Common myeloid progenitor, CD34-positive (primary cell): ENCODE measurements at places on chromosomes 4 and X.
A peak's percentile ranks its signal among the peaks of the same experiment; 100 is the strongest.

GRCh38 chr4:30904215-30904555 is 184.0 kb downstream of the PCDH7 start:
- DNase-seq = no peak

GRCh38 chr4:142405695-142406498 is 440.2 kb downstream of the INPP4B start:
- DNase-seq = no peak

DNA sequence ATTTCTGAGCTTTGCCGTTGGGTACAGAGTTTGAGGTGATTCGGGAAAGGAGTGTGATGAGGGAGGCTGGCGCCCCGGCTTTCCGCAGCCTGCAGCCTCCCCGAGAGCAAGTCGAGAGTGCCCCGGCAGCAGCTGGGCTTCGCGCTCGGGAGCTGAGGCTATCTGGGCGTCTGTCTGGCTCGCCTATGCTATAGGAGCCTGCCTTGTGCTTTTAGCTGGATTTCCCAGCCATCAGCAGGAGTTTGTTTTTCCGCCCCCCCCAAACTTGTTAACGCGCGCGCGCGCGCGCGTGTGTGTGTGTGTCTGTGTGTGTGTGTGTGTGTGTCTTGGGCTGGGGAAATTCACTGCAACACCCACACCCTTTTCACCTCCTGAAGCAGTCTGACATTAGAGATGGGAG is 765 bp upstream of the DGKK start:
- DNase-seq = peak; percentile 8

DNA sequence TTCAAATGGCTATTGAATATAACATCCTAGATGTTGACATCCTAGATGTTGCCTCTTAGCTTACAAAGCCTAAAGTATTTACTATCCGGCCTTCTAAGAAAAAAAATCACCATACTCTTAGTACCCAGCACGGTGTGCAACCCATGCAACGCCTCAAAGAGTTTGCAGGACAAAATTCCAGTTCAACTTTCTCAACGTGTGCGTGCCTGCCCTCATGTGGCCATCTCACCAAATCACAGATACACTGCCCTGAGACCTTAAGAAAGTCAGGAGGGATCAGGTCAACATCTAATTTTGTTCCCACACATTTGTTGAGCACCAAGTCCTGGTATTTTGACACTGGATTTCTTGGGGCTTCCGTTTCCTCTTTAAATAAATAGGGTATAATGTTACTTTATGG is 68.3 kb downstream of the CRMP1 start:
- DNase-seq = peak; percentile 40

GRCh38 chr4:16237715-16238114 is 11.4 kb upstream of the TAPT1 start:
- peak; percentile 85 for DNase-seq

DNA sequence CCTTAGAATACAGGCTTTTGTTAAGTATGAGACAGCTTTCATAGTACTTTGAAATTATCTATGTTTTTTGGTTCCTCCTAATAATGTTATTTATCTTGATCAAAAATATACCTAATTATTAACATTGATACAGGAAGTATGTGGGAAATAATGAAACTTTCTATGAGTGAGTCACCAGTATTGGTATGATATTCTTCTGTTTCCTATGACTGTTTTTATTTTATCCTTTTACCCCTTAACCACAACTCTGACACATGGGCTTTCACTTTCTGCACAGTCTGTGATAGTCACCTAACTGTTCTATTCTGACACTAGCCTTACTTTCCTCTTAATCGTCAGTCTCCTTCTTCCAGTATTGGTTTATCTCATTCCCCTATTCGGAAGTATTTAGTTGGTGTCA is 4.7 kb downstream of the THAP9 start:
- DNase-seq = peak; percentile 81

DNA sequence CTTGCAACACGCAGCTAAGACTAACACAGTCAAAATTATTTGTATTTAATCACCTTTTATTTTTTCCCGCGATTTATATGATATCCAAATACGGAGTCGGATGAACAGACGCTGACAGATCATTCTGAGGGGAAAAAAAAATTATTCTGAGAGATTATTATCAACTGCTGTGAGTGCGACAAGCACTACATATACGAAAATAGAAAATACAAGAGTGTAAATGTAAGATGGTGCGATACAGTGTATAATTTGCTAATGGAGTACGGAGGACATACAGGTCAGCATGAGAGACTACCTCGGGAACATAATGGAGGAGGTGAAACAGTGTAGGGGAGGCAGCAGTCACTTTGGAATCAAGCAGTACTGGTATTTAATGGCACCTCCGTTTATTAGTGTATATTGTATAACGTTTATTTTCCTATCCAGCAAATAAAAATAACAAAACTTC is 2.8 kb upstream of the LIN54 start:
- no peak for DNase-seq

GRCh38 chrX:36581030-36581429 is 427.1 kb upstream of the FAM47C start:
- DNase-seq = no peak

GRCh38 chr4:141858437-141858836 is 222.1 kb downstream of the IL15 start:
- DNase-seq = no peak

GRCh38 chr4:85761803-85762528 is 287.0 kb downstream of the ARHGAP24 start:
- DNase-seq = peak; percentile 34

- no peak for DNase-seq
These were observed 244.2 kb downstream of the ANK2 start for GRCh38 chr4:113293674-113294073.

DNA sequence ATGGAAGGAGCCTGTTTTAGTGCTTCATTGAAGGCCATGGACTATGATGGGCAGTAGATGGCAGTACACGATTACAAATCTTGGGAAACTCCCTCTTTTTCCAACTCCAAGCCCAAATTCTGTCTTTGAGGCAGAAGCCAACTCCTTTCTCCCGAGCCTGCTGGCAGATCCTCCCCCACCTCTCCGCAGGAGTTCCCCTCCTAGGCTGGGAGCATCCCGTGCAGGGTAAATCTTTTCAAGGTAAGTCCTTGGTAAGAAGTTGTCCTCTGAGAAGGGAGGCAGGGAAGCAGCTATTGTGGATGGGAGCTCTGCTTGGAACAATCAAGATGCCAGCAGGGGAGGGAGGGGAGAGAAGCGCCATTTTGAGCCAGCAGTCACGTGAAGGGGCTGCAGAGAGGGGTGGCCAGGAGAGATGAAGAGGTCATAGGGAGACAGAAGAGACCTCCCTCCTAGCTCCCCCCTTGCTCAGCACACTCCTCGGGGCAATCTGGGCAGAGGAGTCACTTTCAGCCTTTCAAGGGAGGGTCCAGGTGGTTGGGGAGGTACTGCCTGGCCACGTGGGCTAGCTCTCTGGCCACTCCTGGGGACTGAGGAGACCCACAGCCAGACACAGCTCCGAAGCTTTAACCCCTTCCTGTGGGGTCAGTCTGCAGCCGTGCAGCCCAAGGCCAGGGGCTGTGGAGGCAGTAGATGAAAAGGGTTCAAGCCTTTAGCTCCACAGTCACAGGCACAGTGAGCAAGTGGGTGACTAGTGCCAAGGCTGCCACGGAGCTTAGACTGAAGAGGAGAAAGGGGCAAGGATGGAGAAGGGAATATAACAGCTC is 9.6 kb downstream of the CC2D2A start:
- DNase-seq = peak; percentile 55

- no peak for DNase-seq
These were observed 1664.3 kb downstream of the C4orf33 start for GRCh38 chr4:130760246-130760645.

GRCh38 chr4:122635205-122635604 is 14.3 kb upstream of the IL21 start:
- peak; percentile 14 for DNase-seq

- no peak for DNase-seq
These were observed 58.2 kb downstream of the DCLK2 start for GRCh38 chr4:150136481-150136880.

DNA sequence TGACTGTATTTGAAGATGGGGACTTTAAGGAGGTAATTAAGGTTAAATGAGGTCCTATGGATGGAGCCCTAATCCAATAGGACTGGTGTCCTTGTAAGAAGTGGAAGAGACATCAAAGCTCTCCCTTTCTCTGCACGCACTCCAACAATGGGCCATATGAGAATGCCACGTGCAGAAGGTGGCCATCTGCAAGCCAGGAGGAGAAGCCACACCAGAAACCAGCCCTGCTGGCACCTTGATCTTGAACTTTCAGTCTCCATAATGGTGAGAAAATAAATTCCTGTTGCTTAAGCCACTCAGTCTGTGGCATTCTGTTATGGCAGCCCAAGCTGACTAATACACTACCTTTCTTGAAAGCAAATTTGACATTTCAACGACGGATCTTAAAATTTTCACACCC is 73.2 kb downstream of the SMARCA1 start:
- no peak for DNase-seq

DNA sequence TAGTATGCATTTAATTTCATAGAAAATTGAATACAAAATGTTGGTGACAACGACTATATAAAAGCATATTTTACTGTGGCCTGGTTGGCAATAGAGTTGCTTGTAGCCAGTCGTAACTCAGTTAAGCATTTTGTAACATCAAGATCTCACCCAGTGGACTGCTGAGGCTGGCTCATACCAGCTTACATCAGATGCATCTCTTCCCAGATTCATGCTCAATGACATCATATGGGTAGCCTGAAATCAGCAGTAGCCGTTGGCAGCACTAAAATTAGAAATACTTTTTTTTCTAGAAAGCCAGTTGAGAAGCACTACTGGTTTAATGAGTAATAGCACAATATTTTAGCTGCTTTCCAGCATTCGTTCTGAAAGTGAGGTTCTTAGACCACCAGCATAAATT is 341.2 kb downstream of the TECRL start:
- no peak for DNase-seq

- DNase-seq = peak; percentile 2
These were observed 750 bp downstream of the ARMCX5 start for GRCh38 chrX:102599951-102600579.
